ENCODE measurements at places on chromosomes 6 and 20.

DNA sequence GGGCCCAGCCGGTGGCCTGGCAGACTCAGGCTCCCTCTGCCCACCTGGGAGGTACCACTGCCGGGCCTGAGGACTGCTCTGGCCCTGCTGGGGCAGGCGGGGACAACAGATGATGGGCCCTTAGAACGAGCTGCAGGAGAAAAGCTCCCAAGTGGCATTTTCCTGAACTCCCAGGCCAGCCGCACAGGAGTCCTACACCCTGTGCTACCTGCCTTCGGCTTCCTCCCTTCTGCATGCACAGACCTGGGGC lies 41.3 kb downstream of the DSTN start:
- no peak for DNase-seq

- no peak for DNase-seq
Measured at GRCh38 chr6:149544646-149545257, 1.1 kb downstream of the PPIL4 start.

GRCh38 chr20:2697768-2698167 lies 5.2 kb downstream of the EBF4 start:
- DNase-seq, result no peak

GRCh38 chr6:121630716-121631115 lies 195.3 kb downstream of the GJA1 start:
- no peak for DNase-seq

- no peak for DNase-seq
Measured at GRCh38 chr6:109347779-109348178, 34.5 kb downstream of the CD164 start.

DNA sequence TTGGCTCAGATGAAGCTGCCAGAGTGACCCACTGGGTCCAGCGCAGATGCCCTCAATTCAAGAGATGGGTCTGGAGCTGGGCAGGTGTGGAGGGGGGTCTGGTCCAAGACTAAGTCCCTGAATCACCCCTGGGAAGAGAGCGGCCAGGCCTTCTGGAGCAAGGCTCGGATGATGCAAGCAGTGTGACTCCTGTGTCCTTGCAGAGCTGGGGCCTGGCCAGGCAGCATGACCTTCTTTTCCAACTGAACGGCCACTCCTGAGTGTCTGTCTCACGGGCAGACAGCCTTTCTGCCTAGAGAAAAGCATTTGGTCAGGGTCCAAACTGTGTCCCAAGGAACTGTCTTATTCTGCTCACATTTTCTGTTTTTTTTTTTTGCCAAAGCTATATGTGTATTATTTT lies 42.6 kb upstream of the FNDC1 start:
- no peak for DNase-seq

Measured in stimulated activated CD4-positive, alpha-beta T cell treated with anti-CD3 and anti-CD28 coated beads, TNF-alpha, amount 100 ng/mL, for 1 hour (primary cell).